ENCODE measurements at places on chromosomes 11 and 22. TPM values are rescaled to one million over a fixed set of nuclear protein-coding genes. Genes with fewer than 3 reads are reported as not detected.

GRCh38 chr11:14626650-14627049, 17.0 kb upstream of the PDE3B start:
- DNase-seq, result no peak

The APOBEC3A gene
- not detected for total RNA-seq

DNA sequence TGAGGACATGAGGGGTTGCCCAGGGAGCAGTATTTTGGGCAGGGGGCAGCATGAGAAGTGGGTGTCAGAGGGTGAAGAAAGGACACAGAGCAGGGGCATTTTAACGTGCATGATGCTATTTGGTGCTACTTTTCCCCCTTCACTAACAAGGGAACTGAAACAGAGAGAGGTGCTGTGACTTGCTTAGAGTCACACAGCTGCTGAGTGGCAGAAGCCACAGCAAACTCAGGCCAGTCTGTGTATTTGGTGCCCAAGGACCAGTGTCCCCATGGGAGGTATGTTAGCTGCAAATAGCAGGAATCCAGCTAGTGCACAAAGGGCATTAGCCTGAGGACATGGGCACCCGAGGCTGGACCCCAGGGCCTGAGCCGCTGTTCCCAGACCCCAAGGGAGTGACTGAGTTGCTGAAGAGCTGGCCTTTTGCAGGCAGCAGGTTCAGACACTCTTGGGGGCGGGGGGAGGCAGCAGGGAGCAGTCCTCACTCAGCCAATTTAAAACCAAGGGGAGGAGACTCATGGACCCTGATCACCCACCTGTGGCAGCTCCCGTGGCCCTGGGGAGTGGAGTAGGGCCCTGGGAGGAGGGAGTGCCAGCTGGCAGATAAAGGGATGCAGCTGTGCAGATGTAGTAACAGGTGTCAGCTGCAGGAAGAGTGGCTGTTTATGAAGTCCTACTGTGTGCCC, 14.6 kb downstream of the PARVG start:
- DNase-seq, result no peak

The VWCE gene
- total RNA-seq, result 2.0 TPM

DNA sequence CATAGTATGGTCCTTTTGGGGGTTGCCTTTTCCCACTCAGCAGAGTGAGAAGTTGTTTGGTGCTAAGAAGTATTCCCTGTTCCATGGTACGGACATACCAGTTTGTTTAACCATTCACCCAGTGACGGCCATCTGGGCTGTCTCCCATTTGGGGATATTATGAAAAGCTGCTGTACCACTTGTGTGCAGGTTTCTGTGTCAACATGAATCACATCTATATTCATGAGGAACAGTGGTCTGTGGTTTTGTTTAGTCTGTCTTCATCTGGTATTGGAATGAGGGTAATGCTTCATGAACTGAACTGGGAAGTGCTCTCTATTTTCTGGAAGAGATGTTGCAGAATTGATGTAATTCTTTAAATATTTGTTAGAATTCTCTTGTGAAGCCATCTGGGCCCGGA, 89.5 kb downstream of the TRMU start:
- DNase-seq, result no peak

The APOBEC3B gene
- total RNA-seq, result not detected

The MEI1 gene
- total RNA-seq, result 0.41 TPM

The RIMBP3C gene
- 0.82 TPM for total RNA-seq

The FXYD2 gene
- 0.82 TPM for total RNA-seq

The RHOD gene
- total RNA-seq, result 0.82 TPM

GRCh38 chr11:128465946-128466705, 121.2 kb downstream of the ETS1 start:
- no peak for DNase-seq

GRCh38 chr11:15730263-15730994, 615.7 kb downstream of the INSC start:
- no peak for DNase-seq

The OR10D3 gene
- not detected for total RNA-seq

All from frontal cortex (tissue), 4 donors.